Uterus (tissue), 4 donors: ENCODE measurements at places on chromosomes 2 and 18.

GRCh38 chr2:95345563-95346230, 48.5 kb downstream of the KCNIP3 start:
- DNase-seq, result peak; percentile 84

DNA sequence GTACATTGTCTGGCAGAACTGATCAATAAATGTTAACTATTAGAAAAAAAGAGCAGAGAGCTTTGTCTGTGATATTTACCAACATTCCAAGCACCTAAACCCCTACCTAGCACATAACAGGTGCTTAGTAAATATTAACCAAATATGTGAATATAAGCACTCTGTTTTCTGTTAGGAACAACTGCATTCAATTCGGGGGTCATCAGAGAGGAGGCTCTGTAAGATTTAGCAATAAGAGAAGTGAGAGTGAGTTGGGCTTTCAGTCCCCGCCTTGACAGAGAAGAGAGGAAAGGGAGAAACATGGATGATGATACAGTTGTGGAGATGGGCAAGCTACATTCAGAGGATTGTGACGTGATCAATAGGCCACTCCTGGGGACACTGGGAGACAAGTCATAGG, 47.7 kb downstream of the MYOM1 start:
- DNase-seq, result no peak

GRCh38 chr2:226184940-226185615, 614.5 kb downstream of the IRS1 start:
- no peak for DNase-seq

GRCh38 chr2:60549238-60549927, 4.1 kb downstream of the BCL11A start:
- no peak for DNase-seq

DNA sequence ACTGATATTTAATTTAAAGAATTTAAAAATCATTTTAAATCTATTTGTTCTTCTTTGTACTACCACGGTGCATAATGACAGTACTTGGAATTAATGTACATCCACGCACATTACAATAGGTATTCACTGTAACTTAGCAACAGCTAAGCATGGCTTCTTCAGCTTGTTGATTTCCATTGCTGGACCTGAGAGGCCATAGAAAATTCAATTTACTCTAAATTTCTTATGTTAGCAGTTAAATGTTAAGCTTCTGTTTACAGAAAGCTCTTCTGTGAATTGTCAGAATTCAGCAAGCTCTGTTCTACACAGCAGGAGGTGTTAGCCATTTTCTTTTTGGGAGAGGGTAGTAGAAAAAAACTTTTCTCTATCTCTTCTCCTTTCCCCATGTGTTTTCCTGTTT, 1149.3 kb upstream of the CDH2 start:
- no peak for DNase-seq

GRCh38 chr18:24868311-24868710, 407.9 kb downstream of the HRH4 start:
- DNase-seq, result no peak

GRCh38 chr2:42191285-42192009, 22.3 kb downstream of the EML4 start:
- DNase-seq, result no peak

GRCh38 chr2:100207411-100207885, 65.1 kb upstream of the AFF3 start:
- DNase-seq, result no peak

GRCh38 chr2:150552041-150552820, 64.8 kb upstream of the RND3 start:
- no peak for DNase-seq

- no peak for DNase-seq
Observed at GRCh38 chr2:57740891-57741290, 305.7 kb upstream of the VRK2 start.
